ENCODE measurements at places on chromosomes 5 and 9.

DNA sequence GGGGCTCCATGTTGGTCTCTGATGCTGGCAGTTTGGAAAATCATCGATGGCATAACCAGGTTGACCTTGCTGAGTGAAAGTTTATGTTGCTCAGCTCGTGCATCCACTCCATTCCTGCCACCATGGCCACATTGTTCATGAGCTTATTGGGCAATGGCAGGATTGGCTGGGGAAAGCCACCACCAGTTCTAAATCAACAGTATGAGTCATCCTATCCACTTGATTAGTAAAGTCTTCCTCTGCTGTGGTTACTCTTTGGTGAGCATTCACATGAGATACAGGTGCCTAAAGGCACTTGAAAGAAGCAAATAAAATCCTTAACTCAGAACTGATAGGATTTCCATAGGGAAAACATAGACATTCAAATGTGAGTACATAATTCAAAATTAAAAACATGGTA lies 131.8 kb upstream of the FBN2 start:
- no peak for DNase-seq

- DNase-seq, result no peak
Measured at GRCh38 chr5:57133574-57133973, 40.3 kb upstream of the GPBP1 start.

- DNase-seq, result no peak
Measured at GRCh38 chr5:57302643-57303042, 128.8 kb downstream of the GPBP1 start.

DNA sequence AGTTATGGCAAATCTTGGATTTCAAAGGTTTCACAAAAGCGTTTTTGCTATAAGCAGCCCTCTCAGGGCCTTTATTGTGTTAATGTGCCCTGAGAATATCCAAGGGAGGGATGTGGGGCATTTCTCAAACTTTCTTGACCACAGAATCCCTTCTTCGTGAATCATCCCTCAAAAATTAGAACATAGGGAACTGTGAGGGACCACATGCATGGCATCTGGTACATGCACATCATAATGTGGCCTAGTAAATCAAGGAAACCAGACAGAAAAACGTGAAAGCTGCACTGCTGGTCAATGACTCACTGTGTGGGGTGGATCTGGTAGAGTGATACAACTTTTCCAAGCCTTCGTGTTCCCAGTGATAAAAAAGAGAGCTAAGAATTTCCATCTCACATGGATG lies 22.4 kb downstream of the DDX31 start:
- DNase-seq, result no peak

DNA sequence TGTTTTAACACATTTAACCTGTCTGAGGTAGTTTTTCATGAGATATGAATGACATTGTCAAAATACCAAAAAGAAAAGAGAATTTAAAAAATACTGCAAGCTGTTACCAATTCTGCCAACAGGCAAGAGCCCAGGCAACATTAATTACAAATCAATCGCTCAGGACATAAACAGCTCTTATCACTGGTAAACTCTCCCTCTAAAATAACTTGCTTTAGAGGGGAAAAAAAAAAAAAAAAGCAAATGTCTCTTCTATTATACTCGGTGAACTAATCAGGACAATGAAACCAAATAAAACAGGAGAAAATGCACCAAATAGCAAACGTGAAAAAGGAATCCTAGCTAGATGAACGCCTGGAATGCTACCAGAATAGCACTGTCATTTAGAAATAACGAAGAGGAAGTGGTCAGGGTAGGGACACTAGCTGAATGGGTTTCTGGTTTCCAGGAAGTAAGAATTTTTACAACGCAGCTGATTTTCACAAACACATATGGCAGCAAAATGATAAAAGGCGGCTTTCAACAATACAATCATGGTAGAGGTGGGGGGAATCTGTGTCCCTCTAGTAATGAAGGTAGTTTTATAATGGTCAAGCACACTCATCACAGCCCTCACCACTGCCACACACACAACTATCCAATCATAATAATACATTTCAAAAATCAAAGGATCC lies 94.9 kb downstream of the DENND1A start:
- DNase-seq, result peak; percentile 34

- no peak for DNase-seq
Measured at GRCh38 chr5:172123269-172123692, 64.7 kb downstream of the STK10 start.

DNA sequence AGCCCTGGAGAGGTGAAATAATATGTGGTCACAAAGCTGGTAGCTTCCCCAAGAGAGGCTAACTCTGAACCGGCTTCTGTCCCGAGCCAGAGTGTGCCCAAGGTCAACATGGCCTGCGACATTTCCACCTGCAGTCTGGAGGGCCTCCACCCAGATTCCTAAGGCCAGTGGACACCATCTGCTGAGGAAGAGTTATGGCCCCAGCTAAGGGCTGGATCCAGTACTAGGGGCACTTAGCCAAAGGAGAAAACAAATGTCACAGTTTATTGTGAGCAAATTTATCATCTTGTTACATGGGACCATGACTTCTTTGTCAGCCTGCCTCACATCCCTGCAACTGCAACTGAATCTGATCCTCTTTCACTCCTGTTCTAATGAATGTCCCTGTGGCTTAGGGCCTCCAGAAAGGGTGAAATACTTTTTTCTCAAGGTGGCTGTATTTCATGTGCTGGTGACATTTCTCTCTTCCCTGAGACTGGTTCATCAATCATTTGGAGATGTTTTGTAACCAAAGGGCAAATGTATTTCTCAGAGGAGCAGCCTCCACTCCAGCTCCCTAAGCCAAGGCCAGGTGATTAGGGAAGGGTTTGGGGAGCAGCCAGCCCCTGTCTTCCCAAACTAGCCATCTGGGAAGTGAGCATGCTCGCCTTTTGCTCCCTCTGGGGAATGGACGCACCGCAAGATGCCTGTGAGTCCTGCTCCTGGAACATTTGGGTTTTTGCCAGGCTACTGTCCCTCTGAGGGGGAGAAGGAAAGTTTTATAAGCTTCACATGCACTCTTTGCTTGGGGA lies 148.3 kb downstream of the CMYA5 start:
- no peak for DNase-seq

DNA sequence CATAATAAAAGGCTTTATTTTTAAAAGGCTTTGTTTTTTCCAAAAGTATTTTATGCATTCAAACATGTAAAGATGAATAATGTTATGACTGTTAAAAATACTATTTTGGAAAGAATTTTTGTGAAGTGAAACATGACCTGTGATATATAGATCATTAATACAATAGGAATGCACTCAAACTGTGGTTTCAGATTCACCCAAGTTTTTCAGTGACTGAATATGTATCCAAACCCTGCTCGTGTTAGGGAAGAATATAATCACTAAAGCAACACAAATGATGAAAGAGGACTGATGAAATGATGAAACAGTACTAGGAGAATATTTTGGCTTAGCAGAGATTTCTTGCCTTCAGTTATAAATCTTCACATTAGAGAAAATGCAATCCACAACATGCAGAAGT lies 278.0 kb downstream of the ADAMTS6 start:
- DNase-seq, result no peak

DNA sequence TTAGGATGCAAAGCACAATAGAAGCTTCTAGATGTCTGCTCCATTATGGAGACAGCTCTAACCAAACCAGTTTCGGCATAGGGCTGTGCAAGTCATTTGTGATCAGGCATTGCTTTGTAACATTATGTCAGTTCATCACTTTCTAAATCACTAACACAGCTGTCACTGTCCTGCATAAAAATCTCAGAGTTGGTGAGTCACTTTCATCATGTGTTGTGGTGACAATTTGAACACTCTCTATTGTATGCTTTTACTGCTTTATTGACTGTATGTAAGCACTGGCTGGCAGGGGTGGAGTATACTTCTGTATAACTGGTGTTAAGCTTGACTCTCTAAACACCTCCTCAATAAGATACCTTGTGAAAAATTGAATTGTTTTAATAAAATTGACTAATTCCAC lies 77.9 kb downstream of the SLCO4C1 start:
- no peak for DNase-seq

DNA sequence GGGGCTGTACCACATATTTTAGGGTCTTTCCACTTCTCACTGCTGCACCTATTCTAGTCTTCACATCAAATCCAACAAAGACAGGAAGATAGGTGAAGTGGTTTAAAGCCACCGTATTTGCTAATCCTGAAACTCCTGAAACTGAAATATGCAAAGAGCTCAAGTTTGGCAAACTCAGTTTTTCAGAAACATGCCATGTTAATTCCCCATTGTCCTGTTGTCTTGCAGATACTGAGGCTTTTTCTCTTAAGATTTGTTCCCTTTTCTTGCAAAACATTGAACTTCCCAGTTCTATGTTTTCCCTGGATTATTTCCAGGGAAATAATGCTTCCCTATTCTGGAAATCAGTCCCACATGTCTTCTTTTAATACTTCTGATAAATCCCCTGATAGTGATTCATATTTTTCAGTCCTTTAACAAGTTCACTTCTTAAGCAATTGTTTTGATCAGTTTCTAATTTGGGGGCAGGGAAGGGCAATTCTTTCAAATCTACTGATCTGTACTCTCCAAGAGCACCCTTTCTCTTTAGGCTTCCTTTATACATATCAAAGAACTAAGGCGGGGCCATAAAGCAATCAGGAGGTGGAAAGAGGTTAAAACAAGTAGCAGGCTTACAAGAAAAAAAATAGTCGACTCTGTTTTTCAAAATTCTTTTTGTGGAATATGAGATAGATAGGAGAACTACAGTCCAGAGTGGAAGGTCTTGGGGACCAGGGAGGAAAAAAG lies 648.5 kb downstream of the BNC2 start:
- DNase-seq, result no peak

GRCh38 chr5:111820072-111820471 lies 63.1 kb upstream of the NREP start:
- DNase-seq, result no peak

GRCh38 chr9:112233769-112234168 lies 58.7 kb upstream of the SUSD1 start:
- no peak for DNase-seq

GRCh38 chr5:96752341-96753016 lies 55.3 kb downstream of the ERAP1 start:
- DNase-seq, result peak; percentile 36

DNA sequence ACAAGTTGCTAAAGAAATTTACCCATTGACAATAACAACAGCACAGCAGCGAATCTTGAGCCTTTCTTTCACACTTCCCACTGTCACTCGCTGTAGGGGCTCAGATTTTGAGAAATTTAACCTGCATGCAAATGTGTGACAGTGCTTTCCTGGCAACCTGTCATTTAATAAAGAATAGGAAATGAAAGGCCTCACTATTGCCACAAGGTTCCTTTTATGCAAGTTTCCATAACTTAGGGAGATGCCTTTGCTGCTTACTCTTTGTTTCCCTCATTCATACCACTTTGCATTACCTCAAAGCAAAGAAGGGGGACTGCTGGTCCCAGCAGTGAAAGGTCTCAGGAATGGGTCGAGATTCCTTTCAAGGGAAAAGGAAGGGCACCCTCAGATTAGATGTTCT lies 49.5 kb downstream of the PTCD2 start:
- peak; percentile 11 for DNase-seq

DNA sequence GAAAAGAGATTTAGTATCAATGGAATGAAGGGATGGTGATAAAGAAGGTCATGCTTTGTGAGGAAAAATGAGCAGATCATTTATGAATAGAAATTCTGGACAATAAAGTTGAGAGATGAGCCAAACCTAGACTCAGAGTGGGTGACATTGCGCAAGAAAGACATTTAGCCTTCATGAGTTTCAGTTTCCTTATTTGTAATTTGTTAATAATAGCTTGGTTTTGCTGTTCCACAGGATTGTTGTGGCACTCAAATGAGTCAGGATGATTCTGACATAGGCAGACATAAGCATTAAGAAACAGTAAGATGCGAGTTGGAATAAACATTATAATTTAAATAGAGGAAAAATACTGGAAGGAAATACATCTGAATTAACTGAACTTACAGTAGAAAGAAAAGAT lies 34.8 kb downstream of the ITGA2 start:
- DNase-seq, result peak; percentile 22

DNA sequence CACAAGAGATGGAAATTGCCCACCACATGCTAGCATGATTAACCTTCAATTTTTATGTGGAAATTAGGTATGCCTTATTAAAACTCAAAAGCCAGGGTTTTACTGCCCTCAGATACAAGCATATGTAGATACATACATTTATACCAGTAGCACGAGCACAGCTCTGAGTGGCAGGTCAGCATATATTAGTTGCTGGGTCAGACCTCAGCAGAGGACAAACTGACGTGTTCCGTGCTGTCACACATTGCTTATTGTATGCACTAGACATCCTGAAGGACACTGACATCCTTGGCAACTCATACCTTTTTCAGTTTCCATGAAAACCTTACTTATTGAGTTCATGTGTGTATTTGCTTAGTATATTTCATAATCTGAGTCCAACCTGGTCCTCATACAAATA lies 307.7 kb downstream of the TLE1 start:
- no peak for DNase-seq

DNA sequence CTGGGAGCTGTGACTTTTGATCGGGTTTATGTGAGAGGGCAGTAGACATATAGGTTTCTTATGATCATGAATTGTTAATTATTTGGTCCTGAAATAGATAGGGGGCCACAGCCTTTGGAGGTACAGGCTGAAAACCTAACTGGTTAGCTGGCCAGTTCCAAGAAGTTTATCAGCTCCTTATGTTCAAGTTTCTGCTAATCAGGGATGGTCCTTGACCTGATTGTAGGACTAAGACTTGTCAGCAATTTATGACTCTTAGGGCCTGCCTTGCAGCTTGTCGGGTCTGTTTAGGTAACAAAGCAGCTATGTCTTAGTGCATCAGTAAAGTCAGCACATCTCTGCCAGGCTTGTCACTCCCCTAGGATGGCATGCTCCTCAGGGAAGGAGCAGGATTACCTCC lies 151.8 kb upstream of the RUSC2 start:
- DNase-seq, result no peak

GRCh38 chr9:134293611-134294152 lies 32.6 kb upstream of the RXRA start:
- no peak for DNase-seq

DNA sequence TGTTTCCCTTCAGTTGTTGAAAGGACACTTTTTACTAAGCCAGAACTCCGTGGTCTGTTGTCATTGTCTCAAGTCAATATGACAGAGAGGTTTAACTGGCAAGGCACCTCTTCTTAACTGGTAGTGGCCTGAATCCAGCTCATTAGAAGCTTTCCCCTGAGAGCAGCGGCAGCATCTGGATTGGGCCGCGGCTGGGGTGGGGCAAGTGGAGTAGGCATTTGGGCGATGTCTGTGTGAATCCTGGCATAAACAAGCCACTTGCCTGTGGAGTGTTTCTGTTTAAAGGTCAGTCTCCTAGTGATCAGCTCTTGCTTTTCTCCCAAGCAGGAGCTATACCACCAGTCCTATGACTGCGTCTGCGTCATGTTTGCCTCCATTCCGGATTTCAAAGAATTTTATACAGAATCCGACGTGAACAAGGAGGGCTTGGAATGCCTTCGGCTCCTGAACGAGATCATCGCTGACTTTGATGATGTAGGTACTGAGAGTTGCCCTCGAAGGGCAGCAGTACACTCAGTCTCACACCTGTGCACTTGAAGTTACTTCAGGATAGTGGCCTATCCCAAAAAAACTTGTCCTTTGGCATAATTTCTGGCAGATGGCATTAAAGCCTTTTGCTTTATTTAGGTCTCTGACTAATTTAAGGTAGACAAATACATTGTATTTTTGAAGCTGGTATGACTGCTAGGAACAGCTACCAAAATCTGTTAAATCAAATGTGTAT lies 48.9 kb downstream of the CFAP90 start:
- DNase-seq, result no peak

- no peak for DNase-seq
Measured at GRCh38 chr5:118778941-118779340, 209.4 kb downstream of the DTWD2 start.

GRCh38 chr5:139863361-139863760 lies 67.8 kb downstream of the PSD2 start:
- DNase-seq, result no peak

GRCh38 chr5:154611341-154611767 lies 133.3 kb upstream of the HAND1 start:
- no peak for DNase-seq

- DNase-seq, result no peak
Measured at GRCh38 chr5:5231576-5231975, 91.4 kb downstream of the ADAMTS16 start.
